Keratinocyte (primary cell): ENCODE measurements at places on chromosomes 7 and 10. TPM values are rescaled to one million over a fixed set of nuclear protein-coding genes. Genes with fewer than 3 reads are reported as not detected.

- H3K4me3 ChIP-seq, result no peak overlapping the region
- no peaks in the 10 kb centered on the region for H3K36me3 ChIP-seq
- no peaks in the 10 kb centered on the region for H3K27me3 ChIP-seq
Measured at GRCh38 chr10:14740684-14741247, 33.9 kb downstream of the FAM107B start.

DNA sequence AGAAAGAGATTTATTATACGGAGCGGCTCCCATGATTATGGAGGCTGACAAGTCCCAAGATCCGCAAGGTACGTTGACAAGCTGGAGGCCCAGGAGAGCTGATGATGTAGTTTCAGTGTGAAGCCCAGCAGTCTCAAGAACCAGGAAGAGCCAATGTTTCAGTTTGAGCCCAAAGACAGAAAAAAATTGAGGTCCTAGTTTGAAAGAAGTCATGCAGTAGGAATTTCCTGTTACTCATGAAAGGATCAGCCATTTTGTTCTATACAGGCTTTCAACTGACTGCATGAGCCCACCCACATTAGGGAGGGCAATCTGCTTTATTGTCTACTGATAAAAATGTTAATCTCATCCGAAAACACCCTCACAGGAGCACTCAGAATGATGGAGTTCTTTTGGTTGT lies 51.5 kb downstream of the CCDC71L start:
- no peaks in the 10 kb centered on the region for H3K27me3 ChIP-seq
- H3K4me1 ChIP-seq, result peaks cover 24% of the 10 kb centered on the region
- H3K27ac ChIP-seq, result peak overlapping the region; percentile 52
- H3K36me3 ChIP-seq, result no peaks in the 10 kb centered on the region
- DNase-seq, result no peak

DNA sequence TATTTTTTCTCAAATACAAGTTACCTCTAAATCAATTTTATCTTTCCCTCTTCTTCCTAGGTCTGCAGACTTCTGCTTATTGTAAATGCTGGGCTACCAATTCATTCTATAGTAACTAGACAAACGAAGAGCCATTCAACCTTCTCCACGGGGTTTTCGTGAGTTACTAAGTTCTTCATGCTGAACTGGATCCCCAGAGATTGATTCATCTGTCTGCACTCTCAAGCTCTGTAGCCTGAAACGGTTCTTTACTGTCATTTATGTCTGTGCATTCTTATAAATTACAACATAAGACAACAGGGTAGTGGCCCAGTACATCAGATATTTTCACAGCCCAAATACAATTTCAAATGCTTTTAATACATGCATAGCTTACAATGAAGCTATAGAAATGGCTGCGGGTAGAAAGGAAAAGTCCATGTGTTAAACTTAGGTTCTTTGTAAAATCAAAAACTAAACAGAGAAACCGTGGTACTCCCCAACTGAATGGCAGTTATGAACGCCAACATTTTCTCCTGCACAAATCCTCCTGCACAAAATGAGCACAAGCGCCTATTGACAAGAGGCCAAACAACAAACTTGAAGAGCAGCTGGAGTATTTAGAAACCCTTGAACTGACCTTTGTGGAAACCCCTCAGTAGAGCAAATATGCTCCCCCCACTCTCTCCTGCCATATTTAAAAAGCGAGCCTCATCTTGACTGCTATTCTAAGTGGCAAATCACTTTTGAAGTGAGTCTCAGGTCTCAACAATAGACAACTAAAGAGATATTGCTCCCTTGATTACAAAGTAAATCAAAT lies 20.7 kb downstream of the LAMB1 start:
- no peaks in the 10 kb centered on the region for H3K27me3 ChIP-seq
- peaks cover 15% of the 10 kb centered on the region for H3K36me3 ChIP-seq
- DNase-seq, result no peak
- H3K27ac ChIP-seq, result no peak overlapping the region

DNA sequence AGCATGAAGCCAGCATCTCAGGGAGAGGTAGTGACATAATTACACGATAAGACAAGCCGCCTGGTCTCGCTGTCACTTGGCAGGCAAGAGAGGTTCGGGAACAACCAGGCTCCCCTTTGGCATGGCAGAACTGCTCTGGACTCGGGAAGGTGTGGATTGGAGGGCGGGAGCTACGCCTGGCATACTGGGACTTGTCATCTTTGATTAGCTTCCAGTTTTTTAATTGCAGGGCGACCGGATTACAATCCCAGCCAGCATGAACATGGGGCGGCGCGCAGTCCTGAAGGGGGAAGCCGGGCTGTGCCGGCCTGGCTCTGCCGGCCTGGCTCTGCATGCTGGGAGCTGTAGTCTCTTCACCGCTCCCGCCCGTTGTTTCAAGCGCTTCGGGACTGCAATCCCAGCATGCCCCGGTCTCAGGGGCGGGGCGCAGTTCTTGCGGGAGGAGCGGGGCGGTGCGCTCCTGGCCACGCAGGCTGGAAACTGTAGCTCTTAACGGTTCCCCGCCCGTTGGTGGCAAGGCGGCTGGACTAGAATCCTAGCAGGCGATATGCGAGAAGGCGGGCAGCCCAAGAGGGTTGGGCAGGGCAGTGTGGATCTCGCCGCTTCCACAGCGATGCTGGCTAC lies 45.5 kb upstream of the ZNF716 start:
- no peak overlapping the region for H3K4me3 ChIP-seq
- no peaks in the 10 kb centered on the region for H3K27me3 ChIP-seq
- no peaks in the 10 kb centered on the region for H3K36me3 ChIP-seq
- no peak for DNase-seq

The AZGP1 gene
- 0.14 to 1.3 TPM (median 1.3 TPM) in 3 replicates for polyA plus RNA-seq
